Kidney capillary endothelial cell (primary cell): ENCODE measurements at places on chromosomes 7 and 10.
A peak's percentile ranks its signal among the peaks of the same experiment; 100 is the strongest.

- no peak for DNase-seq
Observed at GRCh38 chr10:102580230-102580629, 64.0 kb upstream of the TRIM8 start.

DNA sequence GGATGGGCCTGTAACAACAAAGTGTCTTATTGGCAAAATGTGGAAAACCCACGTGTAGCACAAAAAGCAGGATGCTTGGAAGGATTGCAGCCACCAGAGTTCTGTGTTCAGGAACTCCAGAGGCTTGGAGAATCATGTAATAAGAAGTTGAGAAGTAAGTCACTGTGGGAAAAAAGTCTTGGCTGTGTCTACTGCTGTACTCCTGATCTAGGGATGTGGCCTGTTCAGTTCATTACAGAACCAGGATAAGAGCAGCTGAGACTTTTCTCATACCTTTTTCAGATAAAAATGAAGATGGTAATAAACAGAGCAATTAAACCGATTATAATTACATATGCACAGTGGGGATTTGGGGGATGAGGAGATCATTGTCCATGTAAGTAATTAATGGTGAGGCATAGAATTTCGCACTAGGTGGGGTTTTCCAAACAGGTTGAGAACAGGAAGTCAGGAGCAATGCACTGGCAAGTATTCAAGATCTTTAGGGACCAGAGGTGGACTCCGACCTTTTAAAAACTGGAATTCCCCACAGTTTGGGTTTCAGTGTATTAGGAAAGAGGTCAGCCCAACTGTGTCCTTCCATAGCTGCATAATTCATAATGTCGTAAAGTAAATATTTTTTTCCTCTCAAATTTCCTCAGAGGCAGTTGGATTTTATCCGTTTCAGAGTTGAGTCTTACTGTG is 281.7 kb downstream of the FRMD4A start:
- no peak for DNase-seq

- DNase-seq, result no peak
Observed at GRCh38 chr7:20449176-20449575, 118.5 kb downstream of the ITGB8 start.

- DNase-seq, result no peak
Observed at GRCh38 chr7:92824901-92825480, 11.4 kb downstream of the CDK6 start.

DNA sequence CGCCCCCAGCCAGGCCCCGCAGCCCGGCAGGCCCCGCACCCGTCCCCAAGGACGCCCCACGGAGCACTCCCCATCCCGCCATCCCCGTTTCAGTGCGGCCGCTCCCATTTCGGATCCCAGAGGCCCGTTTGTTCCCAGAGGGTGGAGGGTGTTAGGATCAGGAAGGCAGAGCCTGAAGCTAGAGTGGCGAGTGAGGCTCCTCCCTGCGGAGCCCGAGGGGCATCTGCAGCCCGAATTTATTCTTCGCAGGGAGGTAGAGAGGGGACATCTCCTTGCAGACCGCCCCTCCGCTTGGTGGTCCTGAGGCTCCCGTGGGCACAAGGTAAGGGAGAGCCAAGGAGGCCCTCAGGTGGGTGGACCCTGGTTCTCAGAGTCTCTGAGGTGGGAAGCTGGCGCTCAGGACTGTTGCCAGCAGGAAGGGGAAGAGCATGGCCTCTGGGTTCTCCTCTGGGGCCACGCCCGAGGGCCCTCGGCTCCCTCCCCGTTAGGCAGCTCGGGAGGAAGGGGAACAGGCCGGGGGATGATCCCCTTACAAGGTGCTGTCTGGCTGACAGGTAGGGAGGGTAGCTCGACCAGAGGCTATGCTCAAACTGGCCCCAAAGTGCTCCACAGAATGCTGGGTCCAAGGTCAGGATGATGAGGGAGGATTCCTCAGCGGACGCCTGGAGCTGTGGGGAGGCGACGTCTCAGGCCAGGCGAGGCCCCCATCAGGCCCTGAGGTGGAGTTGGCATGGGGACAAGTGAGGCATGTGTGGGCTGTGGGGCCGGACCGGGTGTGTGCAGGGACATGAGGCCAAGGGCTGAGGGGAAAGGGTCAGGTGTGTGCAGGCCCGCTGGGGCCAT is 17.4 kb downstream of the POLL start:
- DNase-seq, result no peak

GRCh38 chr7:133051066-133051465 is 30.8 kb downstream of the CHCHD3 start:
- DNase-seq, result no peak

GRCh38 chr10:62048919-62049623 is 147.6 kb downstream of the ARID5B start:
- DNase-seq, result peak; percentile 88

DNA sequence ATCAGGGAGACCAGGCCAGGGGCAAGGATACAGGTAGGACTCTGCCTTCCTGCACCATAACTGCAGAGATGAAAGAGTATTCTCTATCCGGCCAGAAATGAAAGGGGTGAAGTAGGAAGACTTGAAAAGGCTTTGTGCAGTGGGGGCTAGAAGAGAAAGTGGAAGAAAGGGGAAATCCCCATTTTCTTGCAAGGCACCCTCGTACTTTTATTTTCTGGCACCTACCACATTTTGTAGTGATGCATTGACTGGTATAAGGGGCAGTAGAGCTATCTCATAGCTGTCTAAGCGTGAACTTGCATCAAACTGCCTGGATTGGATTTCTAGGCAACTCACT is 752 bp upstream of the CAMK2G start:
- DNase-seq, result no peak

- no peak for DNase-seq
Observed at GRCh38 chr7:51732951-51733350, 416.3 kb upstream of the COBL start.

DNA sequence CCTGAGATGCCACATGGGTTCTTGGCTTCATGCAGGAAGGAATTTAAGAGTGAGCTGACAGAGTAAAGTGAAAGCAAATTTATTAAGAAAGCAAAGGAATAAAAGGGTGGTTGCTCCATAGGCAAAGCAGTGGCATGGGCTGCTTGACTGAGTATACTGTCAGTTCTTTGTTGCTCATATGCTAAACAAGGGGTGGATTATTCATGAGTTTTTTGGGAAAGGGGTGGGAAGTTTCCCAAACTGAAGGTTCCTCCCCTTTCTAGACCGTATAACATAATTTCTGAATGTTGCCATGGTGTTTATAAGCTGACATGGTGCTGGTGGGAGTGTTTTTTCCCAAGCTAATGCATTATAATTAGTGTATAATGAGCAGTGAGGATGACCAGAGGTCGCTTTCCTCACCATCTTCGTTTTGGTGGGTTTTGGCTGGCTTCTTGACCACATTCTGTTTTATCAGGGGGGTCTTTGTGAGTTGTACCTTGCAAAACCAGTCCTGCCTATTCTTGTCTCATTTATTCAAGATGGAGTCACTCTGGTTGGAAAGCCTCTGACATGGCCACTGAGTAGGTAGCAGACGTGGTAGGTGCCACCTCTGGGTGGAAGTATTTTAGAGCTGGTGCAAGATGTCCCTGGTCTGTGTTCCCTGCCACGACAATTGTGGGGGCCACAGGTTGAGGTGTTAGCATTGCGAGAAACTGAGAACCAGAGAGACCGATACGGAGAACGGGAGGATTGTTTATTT is 107.5 kb upstream of the SDK1 start:
- no peak for DNase-seq

GRCh38 chr7:18958627-18959026 is 158.8 kb downstream of the TWIST1 start:
- DNase-seq, result no peak

- DNase-seq, result peak; percentile 91
Observed at GRCh38 chr10:46033602-46034011, 3.2 kb upstream of the NCOA4 start.

DNA sequence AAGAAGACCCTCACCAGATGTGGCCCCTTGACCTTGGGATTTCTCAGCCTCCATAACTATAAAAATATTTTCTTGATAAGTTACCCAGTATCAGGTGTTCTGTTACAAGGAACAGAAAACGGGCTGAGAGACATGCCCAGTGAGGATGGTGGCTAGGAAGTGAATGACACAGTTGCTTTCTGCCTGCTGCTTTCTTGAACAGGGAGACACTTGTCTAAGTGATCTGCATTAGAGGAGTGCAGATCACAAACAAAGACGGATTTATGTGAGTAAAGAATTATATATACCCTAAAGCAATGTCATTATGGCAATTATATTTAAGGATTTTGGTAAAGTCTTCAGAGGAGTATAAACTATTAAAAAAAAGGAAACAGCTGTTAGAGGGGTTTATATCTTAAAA is 169.2 kb upstream of the AHR start:
- no peak for DNase-seq

DNA sequence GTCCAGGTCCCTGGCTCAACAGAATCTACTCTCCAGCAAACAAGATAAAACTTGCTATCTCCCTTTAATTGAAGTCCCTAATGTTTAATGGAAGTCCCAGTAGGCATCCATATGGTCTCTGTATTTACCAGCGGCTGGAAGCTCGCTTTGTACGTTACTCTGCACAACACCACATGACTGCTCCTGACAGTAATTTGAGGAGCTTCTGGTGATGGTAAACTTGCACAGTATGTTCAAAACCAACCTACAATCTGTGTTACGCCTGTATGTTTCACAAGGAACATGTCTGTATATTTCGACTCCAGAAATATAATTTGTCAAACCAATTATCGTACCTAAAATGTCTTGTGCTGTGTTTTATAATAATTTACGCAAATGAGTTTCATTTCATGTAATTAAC is 4.4 kb upstream of the TECPR1 start:
- no peak for DNase-seq

- no peak for DNase-seq
Observed at GRCh38 chr7:95540366-95540765, 54.6 kb downstream of the ASB4 start.

DNA sequence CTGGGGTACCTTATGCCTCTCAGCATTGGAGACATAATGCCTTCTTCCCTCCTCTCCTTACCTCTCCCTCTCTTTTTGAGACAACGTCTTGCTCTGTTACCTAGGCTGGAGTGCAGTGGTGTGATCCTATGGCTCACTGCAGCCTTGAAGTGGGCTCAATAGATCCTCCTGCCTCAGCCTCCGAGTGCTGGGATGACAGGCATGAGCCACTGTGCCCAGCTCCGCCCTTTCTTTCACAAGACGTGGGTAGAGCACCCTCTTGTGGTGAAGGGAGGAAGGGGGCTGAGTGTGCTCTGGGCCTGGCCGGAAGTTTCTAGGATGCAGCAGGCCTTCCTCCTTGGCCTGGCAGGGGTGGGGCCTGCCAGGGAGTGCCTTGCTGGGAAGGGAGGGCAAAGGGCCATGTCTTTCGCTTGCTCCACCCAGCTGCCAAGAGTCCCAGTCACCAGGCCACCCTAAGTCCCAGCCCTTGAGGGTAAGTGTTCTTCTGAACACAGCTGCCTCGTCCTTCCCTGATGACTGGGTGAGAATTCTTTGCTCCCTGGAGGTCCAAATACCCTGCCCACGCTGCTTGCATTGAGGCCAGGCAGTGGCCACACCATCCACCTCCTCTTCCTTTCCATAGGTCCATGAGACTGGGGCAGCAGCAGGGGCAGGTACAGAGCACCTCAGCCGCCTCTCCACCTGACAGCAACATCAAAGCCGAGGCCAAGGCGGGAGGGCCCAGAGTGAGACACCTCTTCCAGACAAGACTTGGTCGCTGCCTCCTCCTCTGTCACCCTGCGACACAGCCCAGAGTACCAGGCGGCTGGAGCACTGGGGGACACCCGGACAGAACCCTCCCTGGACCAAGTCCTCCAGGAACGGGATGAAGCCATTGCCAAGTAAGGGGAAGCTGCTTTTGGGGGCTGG is 3.7 kb downstream of the ABHD11 start:
- DNase-seq, result peak; percentile 84

- DNase-seq, result no peak
Observed at GRCh38 chr10:33114451-33114952, 156.5 kb upstream of the ITGB1 start.

- no peak for DNase-seq
Observed at GRCh38 chr10:37934791-37935190, 41.7 kb downstream of the ZNF25 start.

DNA sequence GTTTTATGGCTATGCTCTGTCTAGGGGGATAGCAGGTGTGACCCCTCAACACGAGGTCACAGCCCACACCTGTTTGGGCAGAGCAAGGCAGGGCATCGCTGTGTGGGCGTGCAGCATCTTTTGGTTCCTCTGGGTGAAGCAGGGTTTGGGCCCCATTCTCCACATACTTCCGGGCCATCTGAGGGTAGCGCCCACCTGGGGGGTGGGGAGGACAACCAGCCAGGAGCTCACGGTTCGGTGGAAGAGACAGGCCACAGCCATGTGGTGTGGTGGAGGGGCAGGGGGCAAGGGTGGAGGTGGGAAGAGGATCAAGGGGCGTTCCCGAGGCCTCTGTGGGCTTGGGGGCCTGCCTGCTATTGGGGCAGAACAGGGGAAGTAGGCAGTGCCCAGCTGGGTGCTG is 2.4 kb downstream of the SH2B2 start:
- no peak for DNase-seq

- no peak for DNase-seq
Observed at GRCh38 chr7:107045195-107045960, 873 bp downstream of the PRKAR2B start.

DNA sequence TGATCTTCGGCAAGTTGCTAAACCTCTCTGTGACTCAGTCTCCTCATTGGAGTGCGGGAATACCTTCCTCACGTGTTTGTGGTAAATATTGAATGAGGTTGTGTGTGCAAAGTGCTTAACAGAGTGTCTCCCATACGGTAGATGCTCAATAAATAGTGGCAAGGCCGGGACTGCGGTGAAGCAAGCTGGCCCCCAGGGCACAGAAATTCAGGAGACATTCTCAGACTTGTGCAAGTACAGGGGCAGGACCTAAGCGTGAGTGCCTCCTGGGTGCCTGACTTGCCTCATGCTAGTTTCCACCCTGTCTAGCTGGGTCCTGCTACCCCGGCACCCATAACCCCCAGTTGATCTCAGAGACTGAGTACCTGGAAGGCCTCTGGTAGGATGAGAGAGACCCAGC is 97.8 kb downstream of the CDH23 start:
- DNase-seq, result no peak

DNA sequence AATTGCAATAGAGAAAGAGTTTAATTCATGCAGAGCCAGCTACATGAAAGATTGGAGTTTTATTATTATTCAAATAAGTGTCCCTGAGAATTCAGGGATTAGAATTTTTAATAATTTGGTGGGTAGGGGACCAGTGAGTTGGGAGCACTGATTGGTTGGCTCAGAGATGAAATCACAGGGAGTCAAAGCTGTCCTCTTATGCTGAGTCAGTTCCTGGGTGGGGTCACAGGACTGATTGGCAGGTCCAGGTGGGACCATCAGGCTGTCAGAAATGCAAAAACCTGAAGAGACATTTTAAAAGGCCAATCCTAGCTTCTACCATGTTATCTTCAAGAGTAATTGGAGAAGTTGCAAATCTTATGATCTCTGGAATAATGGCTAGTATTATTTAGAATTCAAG is 56.0 kb upstream of the KAT6B start:
- DNase-seq, result no peak

GRCh38 chr10:104337985-104338735 is at the start of gene ITPRIP:
Gene ITPRIP, minus strand, starts transcription at chr10:104338465. Its CDS starts 22,414 bp downstream, at chr10:104316051.
- peak; percentile 86 for DNase-seq

- DNase-seq, result no peak
Observed at GRCh38 chr7:111820621-111821020, 258.3 kb upstream of the IMMP2L start.
